Activated effector memory CD4-positive, alpha-beta T cell treated with Interleukin-2 at 50 U/mL for 16 hours (primary cell): ENCODE measurements at places on chromosomes 3 and 15.

DNA sequence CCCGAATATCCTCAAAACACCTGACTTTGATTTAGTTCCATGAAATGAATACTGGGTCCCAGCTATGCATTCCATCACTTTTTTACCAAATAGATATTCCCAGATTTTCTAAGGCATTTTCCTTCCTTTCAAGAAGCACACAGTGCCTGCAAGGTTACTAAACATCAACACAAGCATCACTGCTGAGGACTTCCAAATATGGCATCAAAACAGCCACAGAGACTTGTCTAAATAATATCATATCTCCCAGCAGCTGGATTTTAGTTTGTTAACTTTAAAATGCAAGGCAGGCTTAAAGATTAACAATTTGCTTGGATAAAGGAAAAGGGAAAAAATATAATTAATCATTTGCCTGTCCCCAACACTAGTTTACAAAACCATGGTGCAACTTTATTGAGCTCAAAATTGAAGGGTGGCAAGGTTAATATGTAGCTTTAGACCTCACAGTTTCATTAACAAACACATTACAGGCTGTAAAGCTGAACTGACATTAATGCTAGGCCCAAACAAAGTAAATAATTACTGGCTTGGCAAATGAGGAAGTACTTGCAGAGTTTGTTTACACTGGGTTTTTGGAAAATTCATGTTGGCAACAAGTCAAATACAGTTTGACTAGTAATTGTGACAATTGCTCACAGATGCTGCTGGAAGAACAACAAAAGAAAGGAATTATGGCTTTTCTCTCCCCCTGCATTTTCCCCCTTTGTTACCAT is 401.7 kb upstream of the CDIN1 start:
- no peak for DNase-seq

- no peak for DNase-seq
Observed at GRCh38 chr3:187914231-187914630, 169.0 kb upstream of the BCL6 start.

DNA sequence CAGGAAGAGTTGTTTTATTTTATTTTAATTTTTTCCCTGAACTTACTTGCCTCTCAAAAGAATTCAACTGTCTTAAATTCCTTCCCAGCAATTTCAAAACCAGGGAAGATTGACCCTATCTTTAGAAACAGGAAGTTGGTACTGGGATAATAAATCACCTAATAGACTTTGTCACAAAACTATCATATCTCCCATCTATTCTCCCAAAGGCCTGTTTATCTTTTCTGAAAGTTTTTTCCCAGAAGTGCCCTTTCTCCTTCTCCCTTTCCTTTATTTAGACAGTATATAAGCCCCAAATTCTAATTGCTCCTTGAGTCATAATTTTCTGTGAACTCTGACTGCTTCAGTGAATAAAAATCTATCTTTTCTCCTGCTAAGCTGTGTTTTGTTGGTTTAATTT is 2.9 kb upstream of the RNF7 start:
- DNase-seq, result no peak

- DNase-seq, result no peak
Observed at GRCh38 chr3:125322166-125322565, 53.0 kb downstream of the ZNF148 start.

- DNase-seq, result no peak
Observed at GRCh38 chr3:107411779-107412178, 34.5 kb downstream of the CCDC54 start.

DNA sequence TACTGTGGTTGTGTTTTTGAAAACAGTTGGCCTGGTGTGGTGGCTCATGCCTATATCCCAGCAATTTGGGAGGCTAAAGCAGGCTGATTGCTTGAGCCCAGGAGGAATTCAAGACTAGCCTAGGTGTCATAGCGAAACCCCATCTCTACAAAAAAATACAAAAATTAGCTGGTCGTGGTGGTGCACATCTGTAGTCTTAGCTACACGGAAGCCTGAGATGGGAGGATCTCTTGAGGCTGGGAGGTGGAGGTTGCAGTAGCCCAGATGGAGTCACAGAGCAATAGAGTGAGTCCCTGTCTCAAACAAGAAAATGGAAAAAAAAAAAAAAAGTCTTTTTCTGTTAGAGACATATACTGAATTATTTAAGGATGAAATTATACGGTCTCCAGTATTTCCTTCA is 14.7 kb upstream of the LRRFIP2 start:
- DNase-seq, result no peak
